Caco-2 (cell line): ENCODE measurements at places on chromosomes 7 and 10.

GRCh38 chr7:44185729-44186128 lies 3.5 kb downstream of the GCK start:
- no peak for DNase-seq

GRCh38 chr10:49549640-49550346 lies 10.9 kb upstream of the ERCC6 start:
- no peak for DNase-seq

DNA sequence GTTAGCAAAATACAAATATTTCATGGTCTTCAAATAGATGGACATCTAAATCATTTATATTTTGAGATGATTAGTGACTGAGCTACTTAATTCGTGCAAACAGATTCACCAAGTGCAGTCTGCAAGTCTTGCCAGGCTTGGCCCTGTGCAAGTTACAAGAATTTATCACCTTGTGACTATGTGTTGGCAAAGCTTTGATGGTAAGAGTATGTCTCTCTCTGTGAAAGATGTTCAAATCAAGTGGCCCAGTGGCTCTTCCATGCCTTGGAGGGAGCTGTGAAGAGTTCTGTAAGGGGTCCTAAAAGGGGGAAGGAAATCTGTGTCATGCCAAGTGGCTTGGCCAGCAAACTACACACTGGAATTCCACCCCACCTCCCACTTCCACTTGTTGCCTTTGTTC lies 397.3 kb downstream of the TYW1 start:
- DNase-seq: no peak

GRCh38 chr10:112802411-112803022 lies 147.5 kb upstream of the TCF7L2 start:
- no peak for DNase-seq

GRCh38 chr7:95322396-95322795 lies 1.9 kb downstream of the PON1 start:
- DNase-seq: no peak

GRCh38 chr10:24900888-24901685 lies 51.3 kb downstream of the PRTFDC1 start:
- no peak for DNase-seq

- peak; percentile 76 for DNase-seq
These were observed 56.7 kb downstream of the MKI67 start for GRCh38 chr10:128069351-128070051.

DNA sequence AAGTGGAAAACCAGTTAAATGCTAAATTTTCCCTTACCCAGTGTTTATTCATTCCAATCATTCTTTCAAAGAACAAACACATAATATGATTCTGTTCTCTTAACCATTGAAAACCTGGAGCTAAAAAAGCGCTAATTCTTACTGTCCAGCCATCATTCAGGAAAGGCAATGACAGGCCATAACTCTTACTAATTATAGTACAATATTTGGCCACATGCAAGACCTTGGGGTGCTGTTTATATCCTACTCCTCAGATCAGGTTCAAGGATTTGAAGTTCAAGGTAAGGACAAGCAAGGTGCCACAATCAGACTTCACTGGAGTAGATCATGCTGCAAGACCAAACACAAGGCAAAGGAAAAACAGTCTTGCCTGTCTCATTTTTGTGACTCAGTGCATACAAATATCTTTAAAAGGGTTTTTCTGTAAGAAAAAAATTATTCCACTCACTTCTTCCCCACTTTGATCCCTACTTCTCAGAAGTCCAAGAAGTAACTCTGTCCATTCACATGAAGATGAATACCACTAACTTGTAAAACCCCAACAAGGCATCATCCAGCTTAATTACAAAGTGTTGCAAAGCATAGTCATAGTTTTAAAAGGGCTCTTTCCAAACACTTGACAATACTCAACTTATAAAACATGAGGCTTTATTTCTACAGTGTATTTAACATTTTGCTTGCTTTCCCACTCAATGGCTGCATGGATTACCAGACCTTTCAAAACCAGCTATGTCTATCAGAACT lies 153.0 kb downstream of the DOCK4 start:
- DNase-seq: no peak

DNA sequence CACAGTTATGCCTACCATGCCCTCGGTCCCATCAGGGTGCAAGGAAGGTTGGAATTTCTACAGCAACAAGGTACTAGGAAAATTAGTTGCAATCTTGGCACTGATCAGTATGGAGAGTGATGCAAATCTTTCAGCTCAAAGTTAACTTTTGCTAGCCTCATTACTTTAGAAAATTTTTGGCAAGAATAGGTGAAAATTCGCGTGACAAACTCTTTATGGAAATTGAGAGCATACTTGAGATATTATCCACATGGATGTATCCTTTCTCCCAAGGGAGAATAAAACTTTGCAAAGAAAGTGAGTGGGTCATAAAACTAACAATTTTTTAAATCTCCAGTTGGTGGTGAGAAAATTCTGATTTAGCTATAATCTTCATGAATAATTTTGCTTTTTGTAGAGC lies 71.1 kb upstream of the SLC39A12 start:
- no peak for DNase-seq

DNA sequence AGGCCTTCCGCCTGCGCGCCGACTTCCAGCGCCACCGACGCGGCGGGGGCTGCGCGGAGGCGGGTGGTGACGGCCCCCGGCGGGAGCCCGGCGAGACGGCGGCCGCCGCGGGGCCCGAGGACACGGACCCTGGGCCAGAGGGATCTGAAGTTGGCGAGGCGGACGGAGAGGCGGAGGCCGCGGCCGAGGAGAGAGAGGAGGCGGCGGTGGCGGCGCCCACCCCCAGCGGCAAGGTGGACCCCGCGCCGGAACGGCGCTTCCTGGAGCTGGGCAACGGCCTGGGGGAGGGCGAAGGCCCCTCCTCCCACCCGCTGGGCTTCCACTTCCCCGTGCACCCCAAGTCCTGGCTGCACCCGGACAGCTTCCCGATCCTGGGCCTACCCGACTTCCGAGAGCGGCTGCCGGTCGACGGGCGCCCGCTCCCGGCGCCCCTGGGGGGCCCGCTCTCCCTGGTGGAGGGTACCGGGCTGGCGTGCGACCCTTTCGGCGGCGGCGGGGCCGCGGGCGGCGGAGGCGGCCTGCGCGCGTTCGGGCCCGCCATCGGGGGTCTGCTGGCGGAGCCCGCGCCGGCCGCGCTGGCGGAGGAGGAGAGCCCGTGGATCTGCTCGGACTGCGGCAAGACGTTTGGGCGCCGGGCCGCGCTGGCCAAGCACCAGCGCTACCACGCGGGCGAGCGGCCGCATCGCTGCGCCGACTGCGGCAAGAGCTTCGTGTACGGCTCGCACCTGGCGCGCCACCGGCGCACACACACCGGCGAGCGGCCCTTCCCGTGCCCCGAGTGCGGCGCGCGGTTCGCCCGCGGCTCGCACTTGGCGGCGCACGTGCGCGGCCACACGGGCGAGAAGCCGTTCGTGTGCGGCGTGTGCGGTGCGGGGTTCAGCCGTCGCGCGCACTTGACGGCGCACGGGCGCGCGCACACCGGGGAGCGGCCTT lies 16.2 kb downstream of the ZNF316 start:
- DNase-seq: no peak

DNA sequence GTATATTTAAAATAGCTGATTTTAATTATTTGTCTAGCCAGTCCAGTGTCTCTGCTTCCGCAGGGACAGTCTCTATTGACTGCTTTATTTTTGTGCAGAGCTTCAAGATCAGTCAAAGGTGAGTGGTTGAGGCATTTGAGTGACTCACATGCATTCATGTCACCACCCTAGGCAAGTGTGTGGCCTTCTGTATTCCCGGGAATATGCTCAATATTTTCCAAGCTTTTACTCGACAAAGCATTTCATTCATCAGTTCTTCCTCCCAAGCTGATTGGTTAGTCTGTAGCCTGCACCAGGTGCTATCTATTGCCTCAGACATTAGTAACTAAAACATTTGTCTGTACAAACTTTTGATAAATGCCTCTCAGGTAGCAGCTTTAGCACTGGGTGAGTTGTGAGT lies 471.5 kb upstream of the NRG3 start:
- DNase-seq: no peak

GRCh38 chr7:33661430-33662160 lies 243.7 kb upstream of the BMPER start:
- DNase-seq: no peak

GRCh38 chr10:75940742-75941141 lies 509.3 kb downstream of the LRMDA start:
- DNase-seq: no peak

DNA sequence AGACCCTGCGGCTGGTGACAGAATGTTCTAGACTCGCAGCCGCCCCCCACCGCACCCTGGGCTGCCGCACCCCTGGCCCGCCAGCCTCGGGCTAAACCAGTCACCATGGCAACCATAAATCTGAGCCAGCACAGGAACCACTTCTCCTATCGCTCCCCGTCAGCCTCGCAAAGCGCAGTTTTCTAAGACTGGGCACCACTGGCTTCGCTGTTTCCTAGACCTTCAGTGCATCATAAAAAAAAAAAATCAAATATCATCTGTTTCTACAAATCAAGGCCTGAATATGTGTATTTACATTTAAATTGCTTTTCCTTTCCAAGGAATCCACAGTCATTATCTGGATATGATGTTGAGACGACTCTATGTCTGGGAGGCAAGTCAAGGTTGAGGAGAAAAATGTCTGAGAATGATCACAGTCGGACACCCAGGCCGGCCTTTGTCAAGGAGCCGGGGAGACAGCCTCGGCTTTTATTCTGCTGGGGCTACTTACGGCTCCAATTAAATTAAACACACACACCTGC lies 99.9 kb downstream of the PTPRN2 start:
- DNase-seq: no peak

DNA sequence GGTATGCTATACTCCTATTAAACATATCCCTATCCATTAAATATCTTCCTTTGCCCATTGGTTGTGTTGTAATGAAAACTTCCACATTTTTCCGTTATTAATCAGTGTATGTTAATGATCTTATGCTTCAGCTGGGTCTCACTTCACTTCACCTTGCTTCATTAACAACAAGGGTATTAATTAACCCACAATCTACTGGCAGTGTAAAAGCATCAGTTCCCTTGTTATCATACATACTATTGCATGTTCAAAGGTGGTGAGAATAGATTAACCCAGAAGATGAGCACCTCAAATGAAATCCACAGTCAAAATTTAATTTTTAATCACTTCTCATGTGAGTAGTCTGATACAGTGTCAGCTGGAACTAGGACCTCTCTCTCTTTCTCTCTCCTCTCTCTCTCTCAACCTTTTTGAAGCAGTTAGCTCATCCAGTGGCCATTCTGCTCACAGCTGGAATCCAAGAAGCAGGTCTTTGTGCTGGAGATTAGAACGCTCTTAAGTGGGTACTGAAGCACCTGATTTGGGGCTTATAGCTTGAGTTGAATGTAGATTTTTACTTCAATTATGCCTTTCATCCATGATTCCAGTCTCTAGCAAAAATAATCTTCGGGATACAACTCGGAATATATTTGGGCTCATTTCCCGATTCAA lies 172.3 kb downstream of the RAPGEF5 start:
- no peak for DNase-seq
